HFF-Myc (cell line): ENCODE measurements at places on chromosomes 12 and 14.

- DNase-seq, result no peak
Observed at GRCh38 chr14:55317542-55318306, 46.5 kb downstream of the FBXO34 start.

DNA sequence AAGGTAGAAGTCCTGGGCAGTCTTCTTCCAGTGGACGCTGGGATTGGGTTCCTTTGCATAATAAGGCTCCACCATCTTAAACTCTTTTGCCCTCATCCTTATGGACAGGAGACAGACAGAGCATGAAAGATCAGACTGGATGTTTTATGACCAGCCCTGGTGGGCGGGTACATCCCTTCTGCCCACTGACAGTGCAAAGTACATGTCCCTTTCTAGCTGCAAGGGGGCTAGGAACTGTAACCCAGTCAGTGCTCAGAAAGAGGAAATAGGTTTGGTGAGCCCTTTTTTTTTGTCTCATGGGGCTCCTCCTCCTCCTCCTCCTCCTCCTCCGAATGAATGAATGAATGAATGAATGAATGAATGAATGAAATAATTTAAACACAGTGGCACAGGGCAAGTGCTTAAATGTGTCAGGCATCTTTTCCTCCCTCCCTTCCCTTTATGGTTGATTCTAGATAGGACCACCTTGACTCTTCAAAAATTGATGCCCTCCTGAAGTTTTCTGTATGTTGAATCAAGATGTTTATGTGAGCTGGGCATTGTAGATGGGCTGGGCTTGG lies 36.4 kb upstream of the HNF1A start:
- DNase-seq, result no peak

DNA sequence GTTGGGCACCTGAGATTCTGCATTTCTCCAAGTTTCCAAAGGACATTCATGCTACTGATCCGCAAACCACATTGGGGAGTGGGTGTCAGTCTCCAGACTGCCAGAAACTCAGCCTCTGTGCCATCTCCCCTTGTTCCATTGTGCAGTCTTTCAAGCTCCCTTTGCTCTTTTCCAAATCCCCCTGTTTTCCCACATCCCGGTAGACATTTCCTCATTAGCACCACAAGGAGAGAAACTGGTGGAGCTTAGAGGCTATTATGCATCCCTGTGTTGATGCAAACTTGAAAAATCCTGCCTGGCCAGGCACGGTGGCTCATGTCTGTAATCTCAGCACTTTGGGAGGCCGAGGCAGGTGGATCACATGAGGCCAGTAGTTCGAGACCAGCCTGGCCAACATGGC lies 10.7 kb downstream of the CCDC63 start:
- no peak for DNase-seq

- peak; percentile 85 for DNase-seq
Observed at GRCh38 chr14:51597261-51598001, 54.3 kb upstream of the FRMD6 start.

DNA sequence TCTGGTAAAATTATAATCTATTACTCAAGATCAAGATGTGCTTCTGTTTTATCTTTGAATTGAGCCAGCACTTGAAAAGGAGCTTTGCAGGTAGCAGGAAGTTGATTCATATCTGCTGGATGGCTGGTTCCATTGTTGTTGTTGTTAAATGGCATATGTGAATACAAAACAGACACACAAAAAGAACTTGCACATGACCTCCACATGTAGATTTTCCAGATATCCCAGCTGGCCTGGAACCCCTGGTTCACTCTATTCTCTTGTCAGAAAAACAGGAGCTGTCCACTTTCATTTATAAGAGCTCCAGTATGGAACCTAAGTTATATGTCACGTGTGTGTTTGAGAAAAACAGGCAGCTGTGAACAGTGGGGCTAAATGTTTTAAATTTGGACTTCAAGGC lies 273.9 kb downstream of the TMEM132D start:
- DNase-seq, result no peak

GRCh38 chr14:83007641-83008225 lies 1474.1 kb upstream of the SEL1L start:
- DNase-seq, result no peak

GRCh38 chr12:53219292-53219955 lies 12.4 kb upstream of the ITGB7 start:
- no peak for DNase-seq

DNA sequence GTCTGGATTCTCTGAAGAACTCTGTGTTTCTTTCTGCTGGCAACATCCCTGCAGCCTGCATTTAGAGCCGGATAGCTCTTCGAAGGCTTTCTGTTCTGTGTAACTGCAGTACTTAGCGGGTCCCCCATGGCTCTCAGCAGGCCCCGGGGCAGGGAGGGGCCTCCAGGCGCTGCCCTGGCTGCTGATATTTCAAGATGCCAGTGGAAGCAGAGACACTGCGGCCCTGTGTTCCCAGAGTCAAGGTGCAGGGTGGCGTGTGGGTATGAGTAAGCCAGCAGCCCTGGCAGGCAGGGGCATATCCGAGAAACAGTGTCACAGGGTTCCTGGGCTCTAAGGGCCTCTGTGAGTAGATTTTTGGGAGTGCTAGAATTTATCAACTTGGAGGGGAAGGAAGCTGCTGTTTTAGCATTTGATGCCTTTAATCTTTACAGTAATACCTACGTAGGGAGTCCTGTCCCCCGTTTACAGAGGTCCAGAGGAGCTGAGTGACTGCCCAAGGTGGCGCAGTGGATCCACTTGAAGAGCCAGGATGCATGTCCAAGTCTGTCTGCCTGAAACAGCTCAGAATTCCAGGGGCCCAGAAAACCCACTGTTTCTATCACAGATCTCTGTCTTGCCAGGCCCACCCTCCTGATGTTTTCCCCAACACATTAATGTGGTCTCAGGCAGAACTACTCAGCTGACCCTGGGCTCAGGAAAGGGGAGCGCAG lies 16.2 kb downstream of the ESRRB start:
- no peak for DNase-seq

GRCh38 chr14:92663049-92663448 lies 85.4 kb downstream of the LGMN start:
- no peak for DNase-seq

DNA sequence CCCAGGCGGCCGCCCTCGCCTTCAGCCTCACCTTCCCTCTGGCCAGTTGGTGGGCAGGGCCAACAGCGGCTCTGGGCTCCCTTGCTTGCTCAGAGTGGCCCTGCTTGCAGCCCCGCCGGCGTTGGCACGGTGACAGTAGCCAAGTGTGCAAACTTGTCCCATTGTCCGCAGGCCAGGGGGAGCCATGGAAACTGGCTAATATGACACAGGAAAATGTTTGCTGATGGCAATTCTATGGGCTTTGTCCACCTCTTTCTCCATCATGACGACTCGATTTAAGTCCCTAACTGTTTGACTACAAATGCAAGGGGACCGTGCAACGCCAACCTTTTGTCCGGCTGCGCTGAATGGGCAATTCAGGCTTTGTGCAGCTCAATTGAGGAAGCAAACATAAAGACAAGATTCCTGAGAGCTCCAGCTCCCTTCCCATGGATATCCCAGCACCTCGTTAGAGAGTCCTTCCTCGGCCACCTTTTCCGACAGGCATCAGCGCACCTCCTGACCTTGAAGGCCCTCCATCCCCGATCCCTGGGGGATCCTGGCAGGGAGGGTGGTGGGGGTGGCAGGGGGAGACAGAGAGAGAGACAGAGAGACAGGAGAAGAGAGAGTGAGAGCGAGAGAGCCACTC lies 785 bp upstream of the FAM181A start:
- no peak for DNase-seq

DNA sequence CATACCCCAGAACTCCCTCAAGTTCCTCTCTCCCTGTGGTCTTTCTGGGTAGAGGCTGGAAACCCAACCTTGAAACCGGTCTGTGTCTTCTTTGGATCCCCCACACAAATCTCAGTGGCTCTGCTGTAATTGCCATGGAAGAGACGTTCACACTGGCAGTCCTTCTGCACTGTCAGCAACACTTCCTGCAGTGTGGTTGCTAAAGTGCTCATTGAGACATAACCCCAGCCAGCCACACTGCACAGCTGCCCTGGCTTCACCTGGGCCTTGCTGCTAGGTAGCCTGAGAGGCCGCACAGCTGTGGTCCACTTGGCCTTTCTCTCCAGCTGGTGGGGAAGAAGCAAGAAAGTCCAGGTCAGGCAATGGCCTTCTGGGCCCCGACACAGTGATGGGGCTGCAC lies 2.4 kb downstream of the GZMH start:
- no peak for DNase-seq

- DNase-seq, result no peak
Observed at GRCh38 chr12:11881835-11882234, 188.9 kb upstream of the BCL2L14 start.

- no peak for DNase-seq
Observed at GRCh38 chr14:92573761-92574498, 60.3 kb downstream of the RIN3 start.

GRCh38 chr12:53589915-53590314 lies 36.3 kb downstream of the ATF7 start:
- no peak for DNase-seq

DNA sequence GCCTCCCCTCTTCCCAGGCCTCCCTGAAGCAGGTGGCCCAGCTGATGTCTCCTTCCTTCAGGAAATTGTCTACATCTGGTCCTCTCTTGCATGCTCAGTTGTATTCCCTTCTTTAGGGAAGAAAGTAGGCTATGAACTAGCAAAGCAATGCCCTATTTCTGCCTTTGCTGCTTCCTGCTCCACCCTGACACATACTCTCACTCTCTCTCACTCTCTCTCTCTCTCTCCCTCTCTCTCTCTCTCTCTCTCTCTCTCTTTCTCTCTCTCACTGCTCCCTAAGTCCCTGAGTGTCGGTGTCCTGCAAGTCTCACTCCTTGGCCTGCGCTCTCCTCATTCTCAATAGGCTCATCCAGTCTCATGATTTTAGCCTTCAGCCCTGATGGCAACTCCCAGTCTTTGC lies 19.4 kb upstream of the PARP11 start:
- no peak for DNase-seq

DNA sequence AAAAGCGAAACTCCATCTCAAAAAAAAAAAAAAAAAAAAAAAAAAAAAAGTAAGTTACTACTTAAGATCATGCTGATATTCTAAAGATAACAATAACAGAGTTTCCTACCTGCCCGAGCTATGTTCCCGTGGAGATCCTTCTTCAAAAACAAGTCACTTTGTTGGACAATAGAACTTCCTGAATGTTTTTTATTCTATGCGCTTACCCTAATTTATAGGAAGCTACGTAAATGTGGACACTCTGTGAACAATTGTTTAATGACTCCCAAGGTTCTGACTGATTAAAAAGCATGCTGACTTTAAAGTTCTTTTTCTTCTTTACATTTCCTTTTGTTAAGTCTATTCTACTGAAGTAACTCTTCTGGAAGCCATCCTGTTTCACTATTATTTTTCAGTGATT lies 52.5 kb downstream of the FGD4 start:
- DNase-seq, result no peak

- no peak for DNase-seq
Observed at GRCh38 chr12:26906704-26907103, 31.1 kb downstream of the INTS13 start.

DNA sequence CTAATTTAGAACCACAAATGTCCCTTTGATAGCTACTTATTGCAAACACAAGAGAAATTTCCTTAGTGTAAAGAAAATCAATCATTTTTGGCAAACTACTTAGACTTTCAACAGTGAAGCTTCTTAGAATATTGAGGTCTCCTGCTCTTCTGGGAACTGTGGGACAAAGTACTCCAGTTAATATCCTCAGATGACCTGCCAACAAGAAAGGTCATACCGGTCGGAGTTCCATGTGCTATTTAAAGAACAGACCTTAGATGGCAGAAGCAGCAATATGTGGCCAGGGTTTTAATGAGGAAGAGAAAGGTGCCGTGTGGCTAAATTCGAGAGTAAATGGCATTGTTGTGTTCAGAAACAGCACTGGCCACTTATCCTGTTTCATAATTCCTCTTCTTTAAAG lies 114.7 kb upstream of the AMIGO2 start:
- no peak for DNase-seq

GRCh38 chr14:69979882-69980281 lies 100.7 kb downstream of the SMOC1 start:
- DNase-seq, result no peak

GRCh38 chr14:33343016-33343415 lies 404.3 kb downstream of the NPAS3 start:
- DNase-seq, result no peak

GRCh38 chr14:100498068-100498467 lies 89.1 kb downstream of the BEGAIN start:
- DNase-seq, result no peak

DNA sequence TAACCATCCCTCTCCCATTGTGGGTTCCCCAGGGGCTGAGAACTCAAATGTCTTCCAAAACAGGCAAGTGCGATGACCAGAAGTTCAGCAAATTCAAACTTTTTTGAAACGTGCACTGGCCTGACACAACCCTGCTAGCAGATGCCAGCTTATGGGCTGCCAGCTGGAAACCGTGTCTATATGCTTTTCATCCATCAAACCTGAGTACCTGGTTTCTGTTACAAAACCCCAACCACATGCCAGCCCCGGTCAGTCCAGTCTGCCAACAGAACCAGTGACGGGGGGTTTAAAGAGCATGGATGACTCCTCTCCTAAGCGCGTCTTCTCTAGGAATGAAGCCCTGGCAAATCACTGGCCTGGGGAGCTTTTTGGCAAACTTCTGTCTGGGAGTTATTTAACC lies 189.7 kb downstream of the TTC7B start:
- DNase-seq, result no peak

- no peak for DNase-seq
Observed at GRCh38 chr12:55658212-55658611, 21.5 kb downstream of the OR10P1 start.

- no peak for DNase-seq
Observed at GRCh38 chr12:65781681-65782269, 42.5 kb upstream of the HMGA2 start.

- no peak for DNase-seq
Observed at GRCh38 chr14:74490486-74490885, 2.6 kb downstream of the NPC2 start.
